ENCODE measurements at places on chromosomes 3 and 15. TPM values are rescaled to one million over a fixed set of nuclear protein-coding genes. Genes with fewer than 3 reads are reported as not detected.

- no peak for DNase-seq
These were observed 134.0 kb downstream of the CHL1 start for GRCh38 chr3:330494-331115.

- no peak for DNase-seq
These were observed 231.5 kb downstream of the THRB start for GRCh38 chr3:24263069-24263668.

The APH1B gene
- total RNA-seq = 6.6 TPM

The CCRL2 gene
- total RNA-seq = not detected

The ZNF80 gene
- not detected for total RNA-seq

DNA sequence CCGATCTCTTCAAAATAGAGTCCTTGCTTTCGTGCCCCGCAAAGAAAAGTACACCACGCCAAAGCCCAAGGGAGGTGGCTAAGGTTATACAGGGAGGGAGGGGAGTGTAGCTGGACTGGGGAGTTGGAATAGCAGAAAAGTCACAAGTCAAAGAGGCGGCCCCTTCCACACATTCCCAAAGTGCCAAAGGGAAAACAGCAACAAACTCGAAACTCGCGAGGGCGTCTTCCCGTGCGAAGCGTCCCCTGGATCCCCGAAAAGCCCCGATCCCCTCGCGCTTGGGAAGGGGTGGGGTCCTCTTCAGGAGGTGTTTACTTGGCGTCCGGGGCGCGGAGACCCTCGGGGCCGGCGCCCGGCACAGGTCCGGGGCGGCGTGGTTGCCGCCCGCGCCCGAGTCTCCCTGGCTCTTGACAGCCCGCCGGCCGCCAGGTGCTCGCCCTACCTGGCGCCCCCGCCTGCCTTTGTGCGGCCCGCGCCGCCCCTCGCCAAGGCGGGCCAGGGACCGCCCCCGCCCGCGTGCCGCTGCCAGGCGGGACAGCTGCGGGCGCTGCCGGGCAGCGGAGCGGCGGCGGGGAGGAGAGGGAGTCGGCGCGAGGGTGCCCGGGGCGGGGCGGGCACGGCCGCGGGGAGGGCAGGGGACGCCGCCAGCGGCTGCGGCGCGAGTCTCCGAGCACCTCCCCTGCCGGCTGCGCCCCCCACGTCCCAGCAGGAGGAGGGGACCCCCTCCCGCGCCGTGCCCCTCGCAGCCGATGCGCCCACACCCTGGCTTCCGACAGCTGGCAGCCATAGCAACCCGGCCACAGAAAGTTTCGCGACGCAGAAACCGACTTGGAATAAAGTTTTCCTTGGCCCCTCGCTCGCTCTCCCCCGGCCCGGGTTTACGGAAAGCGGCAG is 966 bp downstream of the MYO1E start:
- DNase-seq = no peak

DNA sequence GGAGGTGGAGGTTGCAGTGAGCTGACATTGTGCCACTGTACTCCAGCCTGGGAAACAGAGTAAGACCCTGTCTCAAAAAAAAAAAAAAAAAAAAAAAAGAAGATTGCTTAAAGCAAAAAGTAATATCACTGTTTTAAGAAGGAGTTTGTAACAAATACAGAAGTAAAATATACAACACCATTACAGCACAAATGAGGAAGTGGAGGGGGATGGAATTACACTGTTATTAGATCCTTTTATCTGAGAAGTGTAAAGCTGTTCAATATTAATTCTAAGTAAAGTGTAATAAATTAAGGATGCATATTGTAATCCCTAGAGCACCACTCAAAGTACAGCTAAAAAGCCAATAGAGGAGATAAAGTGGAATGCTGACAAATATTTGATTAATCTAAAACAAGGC is 47.0 kb upstream of the SNRPA1 start:
- no peak for DNase-seq

DNA sequence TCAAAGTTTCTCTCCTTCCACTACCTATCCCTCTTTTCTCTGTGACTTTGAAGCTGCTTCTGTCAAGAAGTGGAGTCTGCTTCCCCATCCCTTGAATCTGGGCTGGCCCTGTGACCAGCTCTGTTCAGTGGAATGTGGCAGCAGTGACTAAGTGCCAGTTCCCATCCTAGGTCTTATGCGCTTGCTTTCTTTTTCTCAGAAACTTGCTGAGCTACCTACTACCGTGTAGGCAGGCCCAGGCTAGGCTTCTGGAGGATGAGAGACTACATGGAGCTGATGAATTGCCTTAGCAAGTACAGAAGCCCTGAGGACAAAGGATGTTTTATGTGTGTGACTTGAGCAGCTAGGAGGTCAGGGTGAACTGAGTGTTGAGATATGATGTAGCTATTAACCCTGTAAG is 123.2 kb downstream of the PDCD6IP start:
- DNase-seq = no peak

- peak; percentile 45 for DNase-seq
These were observed 329.4 kb downstream of the TBC1D5 start for GRCh38 chr3:17412950-17413530.

GRCh38 chr15:32831485-32831884 is 113.7 kb downstream of the GREM1 start:
- DNase-seq = no peak

- DNase-seq = no peak
These were observed 43.3 kb downstream of the ZPLD1 start for GRCh38 chr3:102478160-102478559.

The OR4M2 gene
- total RNA-seq = not detected

GRCh38 chr15:58551764-58552504 is 120.1 kb downstream of the LIPC start:
- no peak for DNase-seq

The GRK7 gene
- total RNA-seq = not detected

GRCh38 chr3:161552984-161553560 is 56.5 kb downstream of the OTOL1 start:
- no peak for DNase-seq

GRCh38 chr3:49171119-49171774 is at the start of gene KLHDC8B:
Gene KLHDC8B, plus strand, starts transcription at chr3:49171598. Its CDS starts 1,172 bp downstream, at chr3:49172770.
- DNase-seq = peak; percentile 51

The PLIN1 gene
- 0.52 TPM for total RNA-seq

The GHSR gene
- total RNA-seq = not detected

The UBE2E2 gene
- 27.4 TPM for total RNA-seq

- peak; percentile 81 for DNase-seq
These were observed 37.5 kb downstream of the TTC23 start for GRCh38 chr15:99211926-99212325.

The CIAO2A gene
- total RNA-seq = 126 TPM

DNA sequence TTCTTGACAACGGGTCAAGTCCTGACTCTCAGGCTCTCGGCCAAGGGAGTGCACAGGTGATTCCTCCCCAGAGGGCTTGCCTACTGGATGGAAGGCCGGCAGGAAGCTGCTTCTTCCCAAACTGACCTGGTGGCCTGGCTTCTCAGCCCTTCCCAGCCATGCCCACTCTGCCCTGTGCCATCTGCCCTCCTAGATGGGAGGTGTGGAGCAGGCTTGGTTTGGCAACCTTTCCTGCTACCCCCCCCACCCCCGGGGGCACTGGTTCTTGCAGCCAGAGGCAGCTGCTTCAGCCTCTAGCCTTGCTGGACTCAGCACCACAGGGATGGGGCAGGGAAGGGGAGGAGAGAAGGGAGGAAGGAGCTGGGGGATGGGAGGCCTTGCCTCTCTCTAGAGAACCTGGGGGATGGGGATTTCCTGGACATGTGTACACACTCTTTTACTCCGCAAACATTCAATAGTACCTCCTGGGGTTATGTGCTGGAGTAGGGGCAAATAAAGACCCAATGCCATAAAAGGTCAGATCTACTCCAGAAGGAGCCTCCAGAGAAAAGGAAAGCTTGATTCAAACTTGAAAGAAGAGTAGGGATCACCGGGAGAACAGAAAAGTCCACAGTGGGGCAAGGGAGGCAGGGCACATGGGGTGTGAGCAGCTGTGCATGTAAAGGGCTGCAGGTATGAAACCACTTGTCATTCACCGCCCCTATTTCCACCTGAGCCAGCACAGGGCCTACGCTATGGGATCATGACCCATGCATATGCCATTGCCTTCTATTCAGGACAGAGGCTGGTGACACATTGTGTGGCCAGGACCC is 4.2 kb upstream of the DAPK2 start:
- no peak for DNase-seq
